Left renal cortex interstitium (tissue), 4 donors: ENCODE measurements at places on chromosomes 2 and 18. TPM values are rescaled to one million over a fixed set of nuclear protein-coding genes. Genes with fewer than 3 reads are reported as not detected.

TRABD2A gene
- polyA plus RNA-seq = 0.82 TPM

FASTKD2 gene
- polyA plus RNA-seq = 34.8 TPM

ABCG5 gene
- 0.54 TPM for polyA plus RNA-seq

SCN7A gene
- polyA plus RNA-seq = 12.9 TPM

COL4A4 gene
- 48.6 TPM for polyA plus RNA-seq

ATF2 gene
- 69.4 TPM for polyA plus RNA-seq

C2orf15 gene
- polyA plus RNA-seq = 11.5 TPM

TMEM178A gene
- polyA plus RNA-seq = 121 TPM

SEPTIN2 gene
- 630 TPM for polyA plus RNA-seq

UGT1A10 gene
- polyA plus RNA-seq = not detected

CNGA3 gene
- not detected for polyA plus RNA-seq

CNTNAP5 gene
- not detected for polyA plus RNA-seq

CFC1 gene
- polyA plus RNA-seq = not detected
